Calu3 (cell line): ENCODE measurements at places on chromosomes 2 and 18. TPM values are rescaled to one million over a fixed set of nuclear protein-coding genes. Genes with fewer than 3 reads are reported as not detected.

Gene GREB1
- 0.54 and 0.90 TPM in 2 replicates for total RNA-seq

Gene TMEM169
- 8.0 and 9.0 TPM in 2 replicates for total RNA-seq

GRCh38 chr2:30744823-30745222, 62.4 kb downstream of the CAPN13 start:
- H3K27me3 ChIP-seq, result no peaks in the 10 kb centered on the region
- H3K4me1 ChIP-seq, result no peaks in the 10 kb centered on the region
- H3K4me3 ChIP-seq, result no peak overlapping the region
- no peaks in the 10 kb centered on the region for H3K36me3 ChIP-seq

DNA sequence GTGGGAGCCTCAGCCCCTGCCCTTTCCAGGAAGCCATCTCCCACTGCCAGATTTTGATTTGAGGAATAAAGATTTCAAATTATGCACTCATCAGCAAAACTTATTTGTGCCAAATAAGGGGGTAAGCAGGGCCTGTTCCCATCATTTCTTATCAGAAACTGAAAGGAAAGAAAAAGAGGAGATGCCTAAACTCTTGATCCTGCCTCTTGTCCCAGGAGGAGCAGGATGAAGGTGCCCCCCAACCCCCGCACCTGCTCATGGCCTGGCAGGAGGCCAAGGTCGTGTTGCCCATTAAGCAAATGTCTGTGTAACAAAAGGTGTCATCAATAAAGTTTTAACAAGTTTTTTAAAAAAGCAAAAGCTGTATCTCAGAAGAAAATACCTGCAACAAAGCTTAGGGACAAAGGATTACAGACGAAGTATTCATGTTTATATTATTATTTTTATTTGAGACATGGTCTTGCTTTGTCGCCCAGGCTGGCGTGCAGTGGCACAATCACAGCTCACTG, 80.0 kb downstream of the INPP5D start:
- no peak overlapping the region for H3K27ac ChIP-seq
- H3K4me3 ChIP-seq, result no peak overlapping the region
- DNase-seq, result no peak
- no peaks in the 10 kb centered on the region for H3K36me3 ChIP-seq
- H3K27me3 ChIP-seq, result peaks cover 44% of the 10 kb centered on the region

DNA sequence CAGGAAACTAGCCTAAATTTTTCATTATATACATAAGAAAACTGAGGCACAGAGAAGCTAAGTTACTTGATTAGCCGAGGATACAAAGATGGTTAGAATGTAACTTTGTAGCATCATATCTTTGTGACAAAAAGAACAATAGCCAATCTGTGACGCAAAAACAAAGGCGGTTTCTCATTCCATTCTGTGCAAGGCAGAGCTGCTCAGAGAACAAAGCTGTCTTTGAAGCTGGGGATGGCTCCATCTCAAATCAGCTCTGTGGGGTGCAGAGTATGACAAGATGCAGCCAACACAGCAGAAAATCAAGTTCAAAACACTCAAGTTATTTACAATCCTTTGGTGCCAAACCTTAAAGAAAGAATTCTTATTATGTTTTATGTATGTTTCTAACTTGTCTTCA, 81.9 kb upstream of the VWC2L start:
- H3K27ac ChIP-seq, result no peak overlapping the region
- no peaks in the 10 kb centered on the region for H3K4me1 ChIP-seq
- H3K36me3 ChIP-seq, result no peaks in the 10 kb centered on the region
- H3K4me3 ChIP-seq, result no peak overlapping the region
- DNase-seq, result no peak
- no peaks in the 10 kb centered on the region for H3K27me3 ChIP-seq

DNA sequence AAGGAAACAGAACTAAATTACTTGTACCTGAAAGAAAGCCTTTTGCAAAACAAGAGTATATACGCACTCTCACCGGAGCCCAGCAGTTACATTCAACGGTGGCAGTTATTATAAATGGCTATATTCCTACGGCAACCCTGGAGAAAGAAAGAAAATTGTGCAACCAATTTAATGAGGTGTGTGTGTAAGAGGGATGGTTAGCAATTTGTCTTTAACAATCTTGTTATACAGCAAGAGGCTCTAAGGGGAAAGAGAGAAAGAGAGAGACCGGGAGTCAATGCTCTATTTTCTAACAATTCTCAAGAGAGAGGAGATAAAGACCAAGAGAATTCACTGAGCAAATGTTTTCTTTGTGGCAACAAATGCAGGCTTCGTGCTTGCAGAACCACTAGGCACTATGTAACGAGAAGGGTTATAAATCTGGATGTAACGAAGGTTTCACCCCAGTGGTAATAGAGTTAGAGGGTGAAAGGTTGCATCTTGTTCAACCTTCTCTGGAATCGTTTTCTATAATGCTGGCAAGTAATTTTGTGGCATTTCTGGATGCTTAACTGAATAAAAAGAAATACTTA, 359.1 kb upstream of the SPRED2 start:
- DNase-seq, result no peak
- no peak overlapping the region for H3K27ac ChIP-seq
- no peaks in the 10 kb centered on the region for H3K36me3 ChIP-seq
- H3K4me1 ChIP-seq, result no peaks in the 10 kb centered on the region
- H3K4me3 ChIP-seq, result no peak overlapping the region
- H3K27me3 ChIP-seq, result peaks cover 41% of the 10 kb centered on the region

- H3K27me3 ChIP-seq, result peaks cover 9% of the 10 kb centered on the region
- H3K27ac ChIP-seq, result no peak overlapping the region
- no peak for DNase-seq
- H3K4me1 ChIP-seq, result peaks cover 20% of the 10 kb centered on the region
- H3K4me3 ChIP-seq, result no peak overlapping the region
- H3K36me3 ChIP-seq, result no peaks in the 10 kb centered on the region
These were observed 1.7 kb downstream of the NAT8 start for GRCh38 chr2:73640511-73640911.

- DNase-seq, result no peak
- no peaks in the 10 kb centered on the region for H3K27me3 ChIP-seq
- peaks cover 21% of the 10 kb centered on the region for H3K36me3 ChIP-seq
- peak overlapping the region; percentile 64 for H3K4me3 ChIP-seq
- H3K27ac ChIP-seq, result peak overlapping the region; percentile 19
- no peaks in the 10 kb centered on the region for H3K4me1 ChIP-seq
These were observed 60.8 kb downstream of the EMILIN2 start for GRCh38 chr18:2907550-2908135.

GRCh38 chr2:140863713-140864112, 1267.1 kb downstream of the LRP1B start:
- H3K4me3 ChIP-seq, result no peak overlapping the region
- H3K27me3 ChIP-seq, result no peaks in the 10 kb centered on the region
- peak overlapping the region; percentile 42 for H3K27ac ChIP-seq
- H3K4me1 ChIP-seq, result peaks cover 9% of the 10 kb centered on the region
- peak; percentile 6 for DNase-seq

DNA sequence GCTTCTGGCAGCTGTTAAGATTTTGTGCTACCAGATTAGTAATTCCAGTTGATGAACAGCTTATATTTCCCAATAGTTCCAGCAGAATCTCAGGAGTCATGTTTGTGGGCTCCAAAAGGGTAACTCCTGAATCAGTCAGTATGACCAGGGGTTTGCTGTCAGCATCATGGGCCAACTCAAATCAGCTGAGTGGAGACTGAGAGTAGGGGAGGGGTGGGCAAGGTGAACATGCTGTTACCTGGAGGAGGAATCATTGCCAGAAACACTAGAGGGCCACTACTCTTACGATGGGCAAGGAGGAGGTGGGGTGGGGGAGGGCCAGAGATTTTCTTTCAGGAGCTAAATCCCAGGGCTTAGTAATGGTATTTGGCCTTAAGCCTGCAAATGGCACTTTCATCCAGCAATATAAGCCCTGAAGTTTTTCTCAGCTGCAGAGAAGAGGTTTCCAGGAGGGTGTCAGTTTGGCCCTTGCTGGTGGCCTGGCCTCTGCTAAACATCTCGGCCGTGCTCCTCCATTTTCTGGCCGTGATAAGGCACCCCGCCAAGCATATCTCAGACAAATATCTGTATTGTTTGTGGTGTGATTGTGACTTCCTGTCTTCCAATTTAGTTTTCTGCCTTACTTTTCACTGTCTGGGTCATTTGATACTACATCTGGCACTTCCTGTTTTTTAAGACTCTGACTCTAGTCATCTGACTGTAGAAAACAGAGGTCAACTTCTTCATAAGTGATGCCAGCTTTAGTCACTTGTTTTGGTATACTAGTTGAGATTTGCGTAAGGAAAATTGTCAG, 120.5 kb upstream of the CXCR4 start:
- no peaks in the 10 kb centered on the region for H3K36me3 ChIP-seq
- no peaks in the 10 kb centered on the region for H3K27me3 ChIP-seq
- no peak for DNase-seq
- H3K4me3 ChIP-seq, result no peak overlapping the region

DNA sequence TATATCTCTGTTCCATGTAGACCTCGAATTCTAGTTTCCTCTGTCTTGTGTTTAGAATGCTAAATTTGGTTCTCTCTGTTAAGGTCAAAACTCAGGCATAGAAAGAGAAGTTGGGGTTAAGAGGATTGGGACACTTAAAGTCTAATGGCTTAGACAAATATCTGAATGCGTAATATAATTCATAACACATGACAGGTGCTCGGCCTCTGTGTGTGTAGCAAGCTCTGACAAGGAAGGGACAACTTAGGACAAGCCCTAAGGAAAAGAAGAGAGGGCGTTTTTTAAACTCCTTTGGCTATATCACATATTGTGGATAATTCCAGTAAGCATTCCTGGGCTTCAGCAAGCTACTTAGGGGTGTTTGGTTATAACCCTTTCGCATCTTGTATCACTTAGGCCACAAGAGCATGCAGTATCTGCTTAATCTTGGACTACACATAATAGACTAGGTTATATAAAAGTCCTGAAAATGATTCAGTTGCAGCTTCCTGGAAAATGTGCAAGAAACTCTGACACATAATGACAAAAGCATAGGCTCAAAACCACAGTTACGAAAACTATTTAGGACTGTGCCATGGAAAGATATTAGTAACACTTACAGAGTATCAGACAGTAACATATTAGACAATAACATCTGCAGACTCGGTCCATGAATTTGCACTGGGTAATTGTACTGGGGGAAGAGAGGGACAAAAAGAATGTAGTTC, 16.1 kb upstream of the CREB1 start:
- no peak for DNase-seq
- H3K4me3 ChIP-seq, result no peak overlapping the region
- no peaks in the 10 kb centered on the region for H3K36me3 ChIP-seq
- no peak overlapping the region for H3K27ac ChIP-seq

DNA sequence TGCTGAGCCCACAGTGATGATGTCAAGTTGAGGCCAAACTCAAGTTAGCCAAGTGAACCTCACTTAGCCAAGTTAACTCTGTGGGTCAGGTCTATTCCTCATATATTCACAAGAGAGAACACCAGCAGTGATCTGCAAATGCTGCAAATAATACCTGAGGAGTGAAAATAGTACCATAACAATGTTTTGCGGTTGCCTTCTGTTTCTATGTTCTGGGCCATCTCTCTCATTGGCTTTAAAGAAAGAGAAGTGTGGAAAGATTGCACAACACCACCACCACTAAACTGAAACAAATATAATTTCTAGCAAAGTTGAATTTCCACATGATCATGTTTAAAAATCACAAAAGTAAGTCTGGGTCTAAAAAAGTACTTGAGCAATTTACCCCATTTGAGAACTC, 211.1 kb upstream of the GALNT5 start:
- H3K4me1 ChIP-seq, result no peaks in the 10 kb centered on the region
- no peaks in the 10 kb centered on the region for H3K36me3 ChIP-seq
- H3K4me3 ChIP-seq, result no peak overlapping the region

- no peak overlapping the region for H3K4me3 ChIP-seq
- DNase-seq, result no peak
- H3K27ac ChIP-seq, result no peak overlapping the region
- H3K36me3 ChIP-seq, result peaks cover 13% of the 10 kb centered on the region
- no peaks in the 10 kb centered on the region for H3K4me1 ChIP-seq
- no peaks in the 10 kb centered on the region for H3K27me3 ChIP-seq
These were observed 214.1 kb downstream of the TWIST2 start for GRCh38 chr2:239061824-239062570.

DNA sequence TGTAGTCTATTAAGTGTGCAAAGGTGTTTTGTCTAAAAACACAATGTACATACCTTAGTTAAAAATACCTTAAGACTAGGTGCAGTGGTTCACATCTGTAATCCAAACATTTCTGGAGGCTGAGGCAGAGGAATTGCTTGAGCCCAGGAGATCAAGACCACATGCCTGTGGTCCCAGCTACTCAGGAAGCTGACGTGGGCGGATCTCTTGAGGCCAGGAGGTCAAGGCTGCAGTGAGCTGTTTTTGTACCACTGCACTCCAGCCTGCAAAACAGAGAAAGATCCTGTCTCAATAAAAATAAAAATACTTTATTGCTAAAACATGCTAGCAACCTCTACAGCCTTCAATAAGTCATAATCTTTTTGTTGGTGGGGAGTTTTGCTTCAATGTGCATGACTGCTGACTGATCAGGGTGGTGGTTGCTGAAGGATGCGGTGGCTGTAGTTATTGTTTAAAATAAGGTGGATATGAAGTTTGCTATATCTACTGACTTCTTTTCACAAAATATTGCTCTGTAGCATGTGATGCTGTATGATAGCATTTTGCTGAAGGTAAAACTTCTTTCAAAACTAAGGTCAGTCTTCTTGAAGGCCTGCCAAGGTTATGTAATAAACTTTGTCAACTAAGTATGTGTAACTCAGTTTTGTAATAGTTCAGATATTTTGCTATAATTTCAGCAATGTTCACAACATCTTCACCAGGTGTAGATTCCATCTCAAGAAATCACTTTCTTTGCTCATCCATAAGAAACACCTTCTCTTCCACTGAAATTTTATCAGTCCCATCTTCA, 1238.0 kb upstream of the NRXN1 start:
- H3K27me3 ChIP-seq, result no peaks in the 10 kb centered on the region
- H3K36me3 ChIP-seq, result no peaks in the 10 kb centered on the region
- H3K4me1 ChIP-seq, result no peaks in the 10 kb centered on the region

- peaks cover 23% of the 10 kb centered on the region for H3K4me1 ChIP-seq
- no peaks in the 10 kb centered on the region for H3K27me3 ChIP-seq
- H3K27ac ChIP-seq, result peak overlapping the region; percentile 78
These were observed 34.2 kb downstream of the CERS6 start for GRCh38 chr2:168490015-168490874.

DNA sequence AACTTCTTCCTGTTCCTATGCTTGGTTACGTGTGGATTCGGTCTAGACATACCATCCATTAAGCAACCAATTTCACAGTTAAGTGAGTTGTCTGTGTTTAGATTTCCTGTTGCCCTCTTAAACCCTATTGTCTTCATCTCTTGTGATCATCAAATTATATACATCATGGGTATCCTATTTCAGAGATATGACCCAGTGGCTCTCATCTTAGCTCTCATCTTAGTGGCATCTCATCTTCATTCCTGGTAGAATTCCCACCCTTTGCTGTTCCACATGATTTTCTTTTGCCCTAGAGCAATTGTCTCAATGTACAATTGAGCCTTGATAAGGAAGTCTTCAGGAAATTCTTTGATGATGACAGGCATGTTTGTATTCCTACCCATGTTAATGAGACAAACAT, 29.4 kb upstream of the FN1 start:
- DNase-seq, result no peak
- peaks cover 9% of the 10 kb centered on the region for H3K4me1 ChIP-seq
- no peak overlapping the region for H3K4me3 ChIP-seq
- H3K36me3 ChIP-seq, result no peaks in the 10 kb centered on the region
- H3K27me3 ChIP-seq, result no peaks in the 10 kb centered on the region
- no peak overlapping the region for H3K27ac ChIP-seq

GRCh38 chr2:242046206-242046826, 176.8 kb downstream of the RTP5 start:
- H3K4me1 ChIP-seq, result peaks cover 15% of the 10 kb centered on the region
- H3K36me3 ChIP-seq, result peaks cover 6% of the 10 kb centered on the region
- no peak overlapping the region for H3K4me3 ChIP-seq
- DNase-seq, result no peak
- peaks cover 30% of the 10 kb centered on the region for H3K27me3 ChIP-seq
- no peak overlapping the region for H3K27ac ChIP-seq
